ENCODE measurements at places on chromosomes 7 and 10. TPM values are rescaled to one million over a fixed set of nuclear protein-coding genes. Genes with fewer than 3 reads are reported as not detected.

- H3K4me3 ChIP-seq, result no peak overlapping the region
- DNase-seq, result no peak
- no peaks in the 10 kb centered on the region for H3K36me3 ChIP-seq
- no peaks in the 10 kb centered on the region for H3K4me1 ChIP-seq
These were observed 16.0 kb upstream of the GALNTL5 start for GRCh38 chr7:151940048-151940811.

The STK32C gene
- total RNA-seq, result 3.3 TPM

DNA sequence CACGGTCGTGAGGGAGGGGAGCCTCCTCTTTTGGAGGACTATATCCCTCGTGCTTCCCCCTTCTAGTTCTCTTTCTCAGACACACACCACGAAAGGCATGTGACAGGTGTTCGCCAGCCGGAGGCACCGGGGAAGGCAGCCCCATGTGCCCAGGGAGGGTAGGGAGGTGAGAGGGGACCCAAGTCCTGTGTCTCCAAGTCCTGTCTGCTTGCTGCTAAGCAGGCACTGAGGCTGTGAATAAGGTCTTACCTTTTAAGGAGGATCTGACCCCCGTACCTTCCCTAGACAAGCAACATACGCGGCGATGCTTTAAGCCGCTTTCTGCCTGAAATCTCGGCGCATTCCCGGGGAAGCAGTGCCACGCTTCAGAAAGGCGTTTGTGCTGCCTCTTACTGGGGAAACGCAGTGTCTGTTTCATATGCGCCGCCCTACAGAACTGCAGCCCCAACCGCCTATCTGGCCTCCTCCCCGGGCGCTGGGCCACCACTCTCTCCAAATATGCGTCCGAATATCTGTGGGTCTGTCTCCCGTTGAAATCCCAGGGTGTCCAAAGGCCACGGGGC, 770 bp downstream of the PLXNA4 start:
- DNase-seq, result no peak
- no peaks in the 10 kb centered on the region for H3K4me1 ChIP-seq
- H3K27me3 ChIP-seq, result peaks cover 12% of the 10 kb centered on the region
- H3K27ac ChIP-seq, result no peak overlapping the region

- no peak for DNase-seq
- H3K36me3 ChIP-seq, result no peaks in the 10 kb centered on the region
- H3K27me3 ChIP-seq, result no peaks in the 10 kb centered on the region
These were observed 22.8 kb downstream of the UNC5B start for GRCh38 chr10:71234970-71235685.

DNA sequence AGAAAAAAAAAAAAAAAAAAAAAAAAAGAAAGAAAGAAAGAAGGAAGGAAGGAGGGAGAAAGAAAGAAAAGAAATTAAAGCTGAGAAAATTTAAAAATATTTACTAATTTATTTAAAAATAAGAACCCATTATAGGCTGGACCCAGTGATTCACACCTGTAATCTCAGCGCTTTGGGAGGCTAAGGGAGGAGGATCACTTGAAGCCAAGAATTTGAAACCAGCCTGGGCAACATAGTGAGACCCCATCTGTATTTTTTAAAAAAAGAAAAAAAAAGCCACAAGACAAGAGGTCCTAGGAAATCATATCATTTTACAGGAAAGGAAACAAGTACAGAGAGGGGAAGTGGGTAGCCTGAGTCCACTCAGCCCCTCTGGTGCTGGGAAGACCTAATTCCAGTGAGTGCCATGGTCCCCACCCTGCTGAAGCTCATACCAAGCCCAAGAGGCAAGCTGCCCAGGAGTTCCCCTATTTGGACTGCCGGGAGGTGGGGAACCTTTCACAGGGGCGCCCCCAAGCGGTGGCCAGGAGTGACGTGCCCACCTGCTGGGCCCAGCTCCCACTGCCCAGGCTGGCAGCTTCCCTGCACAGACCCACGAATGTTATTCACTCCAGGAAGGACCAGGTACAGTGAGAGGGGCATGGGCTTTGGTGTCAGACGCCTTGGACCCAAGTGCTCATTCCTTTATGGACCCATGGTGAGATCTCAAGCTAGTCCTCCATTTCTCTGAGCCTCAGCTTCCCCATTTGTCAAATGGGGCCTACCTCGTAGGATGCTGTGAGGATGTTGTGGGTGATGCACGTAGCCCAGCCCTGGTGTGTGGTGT, 133.6 kb downstream of the ZMIZ1 start:
- no peak overlapping the region for H3K4me3 ChIP-seq
- peaks cover 25% of the 10 kb centered on the region for H3K36me3 ChIP-seq
- H3K27ac ChIP-seq, result no peak overlapping the region
- DNase-seq, result no peak
- H3K27me3 ChIP-seq, result no peaks in the 10 kb centered on the region

- no peak overlapping the region for H3K4me3 ChIP-seq
- no peaks in the 10 kb centered on the region for H3K27me3 ChIP-seq
- no peaks in the 10 kb centered on the region for H3K36me3 ChIP-seq
- no peak overlapping the region for H3K27ac ChIP-seq
These were observed 34.3 kb upstream of the ADAM12 start for GRCh38 chr10:126422567-126422966.

GRCh38 chr10:124737708-124738107, 6.5 kb downstream of the FAM53B start:
- H3K4me3 ChIP-seq, result no peak overlapping the region
- peaks cover 31% of the 10 kb centered on the region for H3K4me1 ChIP-seq
- no peaks in the 10 kb centered on the region for H3K36me3 ChIP-seq
- no peak for DNase-seq

DNA sequence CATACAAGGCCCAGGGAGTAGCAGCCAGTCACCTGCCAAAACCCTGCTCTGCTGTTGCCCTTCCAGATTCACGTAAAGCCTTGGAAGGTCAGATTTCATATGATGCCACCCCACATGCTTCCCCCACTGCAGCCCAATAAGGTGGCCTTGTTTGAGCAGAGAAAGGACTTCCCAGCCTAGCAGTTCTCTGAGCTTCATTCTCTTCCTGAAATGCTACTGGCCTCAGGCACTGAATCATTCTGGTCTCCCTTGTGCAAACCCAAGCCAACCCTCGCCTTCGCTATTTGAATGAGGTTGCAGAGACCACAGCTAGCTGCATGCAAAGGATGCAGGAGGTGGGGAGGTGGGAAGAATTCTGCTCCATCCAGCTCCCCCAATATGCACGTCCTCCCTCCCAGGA, 60.3 kb upstream of the PLXNA4 start:
- no peak for DNase-seq
- H3K27me3 ChIP-seq, result no peaks in the 10 kb centered on the region
- H3K4me1 ChIP-seq, result no peaks in the 10 kb centered on the region
- H3K27ac ChIP-seq, result no peak overlapping the region
- no peak overlapping the region for H3K4me3 ChIP-seq
- H3K36me3 ChIP-seq, result no peaks in the 10 kb centered on the region

GRCh38 chr7:19397911-19398310, 252.7 kb upstream of the FERD3L start:
- H3K4me1 ChIP-seq, result no peaks in the 10 kb centered on the region
- no peak overlapping the region for H3K27ac ChIP-seq
- no peak for DNase-seq
- no peaks in the 10 kb centered on the region for H3K36me3 ChIP-seq
- H3K4me3 ChIP-seq, result no peak overlapping the region

The PILRA gene
- total RNA-seq, result 0.88 TPM

DNA sequence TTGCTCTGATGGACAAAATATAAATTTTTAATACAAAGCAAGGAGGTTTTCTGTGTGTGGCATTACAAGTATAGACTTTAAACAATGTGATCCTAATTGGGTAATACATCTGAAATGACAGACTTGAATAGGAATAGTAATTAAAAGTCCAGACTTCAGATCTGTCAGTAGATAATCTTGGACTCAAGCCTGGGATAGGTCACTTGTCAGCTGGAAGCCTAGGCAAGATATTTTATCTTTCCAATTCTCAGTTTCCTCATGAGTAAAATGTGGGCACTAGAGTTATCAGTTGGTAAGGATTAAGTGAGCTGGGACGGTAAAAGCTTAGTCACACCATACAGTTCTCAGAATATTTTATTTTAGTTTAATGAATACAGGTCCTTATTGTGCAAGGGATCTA, 10.4 kb upstream of the ZMYND11 start:
- no peaks in the 10 kb centered on the region for H3K36me3 ChIP-seq
- H3K4me1 ChIP-seq, result no peaks in the 10 kb centered on the region
- H3K4me3 ChIP-seq, result no peak overlapping the region

GRCh38 chr10:60649485-60650377, 128.5 kb upstream of the CDK1 start:
- H3K27ac ChIP-seq, result no peak overlapping the region
- H3K36me3 ChIP-seq, result no peaks in the 10 kb centered on the region
- DNase-seq, result no peak
- no peaks in the 10 kb centered on the region for H3K27me3 ChIP-seq

- no peaks in the 10 kb centered on the region for H3K36me3 ChIP-seq
- no peaks in the 10 kb centered on the region for H3K4me1 ChIP-seq
- no peak overlapping the region for H3K27ac ChIP-seq
- no peak overlapping the region for H3K4me3 ChIP-seq
- H3K27me3 ChIP-seq, result no peaks in the 10 kb centered on the region
- DNase-seq, result no peak
These were observed 286.9 kb downstream of the KCNMA1 start for GRCh38 chr10:77350711-77351119.

- H3K27me3 ChIP-seq, result no peaks in the 10 kb centered on the region
- H3K36me3 ChIP-seq, result no peaks in the 10 kb centered on the region
- H3K4me1 ChIP-seq, result no peaks in the 10 kb centered on the region
- H3K27ac ChIP-seq, result no peak overlapping the region
- H3K4me3 ChIP-seq, result no peak overlapping the region
- no peak for DNase-seq
These were observed 168.2 kb upstream of the FAM171A1 start for GRCh38 chr10:15539262-15539661.

DNA sequence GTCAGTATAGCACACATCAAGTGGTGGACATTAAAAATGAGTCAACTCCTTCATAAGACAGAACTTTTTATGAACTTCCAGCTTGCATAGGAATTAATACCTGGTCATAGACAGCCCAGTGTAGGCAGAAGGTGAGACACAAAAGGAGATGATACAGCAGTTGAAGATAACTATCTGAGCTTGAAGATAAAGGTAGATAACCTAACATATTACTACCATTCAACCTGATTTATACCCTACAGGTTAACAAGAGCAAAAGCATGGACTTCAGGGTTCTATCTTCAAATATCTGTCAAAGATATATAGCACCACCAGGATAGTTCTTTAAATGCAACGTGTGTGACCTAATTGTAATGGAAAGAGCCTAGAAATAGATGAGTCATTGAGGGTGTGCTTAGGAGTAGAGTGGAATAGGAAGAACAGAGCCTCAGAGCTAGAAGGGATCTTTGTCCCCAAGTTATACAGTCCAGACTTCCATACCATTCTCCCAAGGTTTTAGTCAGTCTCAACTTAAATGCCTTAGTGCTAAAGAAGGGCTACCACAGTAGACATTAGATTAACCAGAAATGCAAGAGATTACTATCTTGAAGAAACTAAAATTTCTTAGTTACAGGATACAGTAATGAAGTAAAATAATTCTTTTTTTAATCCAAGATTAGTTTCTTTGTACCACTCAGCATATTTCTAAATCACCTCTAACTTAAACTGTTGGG, 9.2 kb downstream of the ZNF800 start:
- no peak overlapping the region for H3K27ac ChIP-seq
- peaks cover 10% of the 10 kb centered on the region for H3K4me1 ChIP-seq
- no peaks in the 10 kb centered on the region for H3K27me3 ChIP-seq
- H3K36me3 ChIP-seq, result no peaks in the 10 kb centered on the region

- H3K4me1 ChIP-seq, result no peaks in the 10 kb centered on the region
- H3K27me3 ChIP-seq, result no peaks in the 10 kb centered on the region
- DNase-seq, result no peak
- H3K4me3 ChIP-seq, result no peak overlapping the region
- no peaks in the 10 kb centered on the region for H3K36me3 ChIP-seq
- H3K27ac ChIP-seq, result no peak overlapping the region
These were observed 129.3 kb downstream of the GLI3 start for GRCh38 chr7:42107484-42108240.

DNA sequence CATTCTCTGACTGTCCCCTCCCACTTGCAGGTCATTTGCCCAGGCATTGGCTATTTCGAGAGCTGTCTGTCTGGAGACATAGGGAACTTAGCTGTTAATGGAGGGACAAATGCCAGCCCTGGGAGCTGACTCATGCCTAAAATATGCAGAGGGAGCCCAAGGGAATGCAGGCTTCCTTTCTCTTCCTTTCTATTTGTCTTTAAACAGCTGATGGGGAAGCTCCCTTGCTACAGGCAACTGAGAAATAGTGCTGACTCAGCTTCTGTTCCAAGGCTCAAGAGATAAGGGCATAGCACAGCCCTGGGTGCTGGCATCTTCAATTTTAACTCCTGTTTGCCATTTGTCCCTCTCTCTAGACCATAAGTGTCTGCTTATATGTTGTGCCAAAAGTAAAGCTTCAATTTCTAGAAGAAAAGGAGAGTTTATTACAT, 82.7 kb upstream of the C1GALT1 start:
- H3K27ac ChIP-seq, result no peak overlapping the region
- no peaks in the 10 kb centered on the region for H3K4me1 ChIP-seq
- peak; percentile 69 for DNase-seq
- no peak overlapping the region for H3K4me3 ChIP-seq
- no peaks in the 10 kb centered on the region for H3K27me3 ChIP-seq

DNA sequence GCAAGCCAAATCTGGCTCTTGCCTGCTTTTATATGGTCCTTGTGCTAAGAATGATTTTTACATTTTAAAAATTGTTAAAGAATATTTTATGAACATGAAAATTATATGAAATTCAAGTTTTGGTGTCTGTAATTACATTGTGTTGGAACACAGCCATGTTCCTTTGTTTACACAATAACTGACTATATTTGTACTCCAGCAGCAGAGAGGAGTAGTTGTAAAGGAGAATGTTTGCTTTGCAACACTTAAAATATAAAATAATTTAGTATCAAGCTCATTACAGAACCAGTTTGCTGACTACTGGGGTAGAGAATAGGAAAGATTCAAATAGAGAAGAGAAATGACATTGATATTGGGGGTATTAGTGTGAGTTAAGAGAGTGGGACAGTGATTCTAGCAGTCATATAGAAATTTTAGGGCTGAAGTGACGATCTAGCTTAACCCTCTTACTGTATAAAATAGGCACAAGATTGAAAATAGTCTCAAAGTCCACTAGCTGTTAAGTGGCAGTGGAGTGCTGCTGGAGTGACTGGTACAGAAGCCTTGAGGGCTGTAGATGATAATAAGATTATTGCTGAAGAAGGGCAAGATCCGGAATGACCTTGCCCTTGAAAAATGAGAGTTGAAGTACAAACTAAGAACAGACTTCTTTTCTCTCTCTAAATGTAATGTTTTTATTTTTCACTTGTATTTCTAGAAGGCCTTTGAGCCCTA, 28.2 kb downstream of the SGPL1 start:
- no peaks in the 10 kb centered on the region for H3K27me3 ChIP-seq
- H3K4me3 ChIP-seq, result no peak overlapping the region
- H3K36me3 ChIP-seq, result no peaks in the 10 kb centered on the region
- DNase-seq, result no peak
- peaks cover 9% of the 10 kb centered on the region for H3K4me1 ChIP-seq
- no peak overlapping the region for H3K27ac ChIP-seq

- no peaks in the 10 kb centered on the region for H3K27me3 ChIP-seq
- H3K4me3 ChIP-seq, result no peak overlapping the region
- peak overlapping the region; percentile 2 for H3K27ac ChIP-seq
- no peak for DNase-seq
These were observed 218.9 kb downstream of the DOCK4 start for GRCh38 chr7:111987115-111987826.
